ENCODE measurements at places on chromosomes 7 and 10.
A peak's percentile ranks its signal among the peaks of the same experiment; 100 is the strongest.

DNA sequence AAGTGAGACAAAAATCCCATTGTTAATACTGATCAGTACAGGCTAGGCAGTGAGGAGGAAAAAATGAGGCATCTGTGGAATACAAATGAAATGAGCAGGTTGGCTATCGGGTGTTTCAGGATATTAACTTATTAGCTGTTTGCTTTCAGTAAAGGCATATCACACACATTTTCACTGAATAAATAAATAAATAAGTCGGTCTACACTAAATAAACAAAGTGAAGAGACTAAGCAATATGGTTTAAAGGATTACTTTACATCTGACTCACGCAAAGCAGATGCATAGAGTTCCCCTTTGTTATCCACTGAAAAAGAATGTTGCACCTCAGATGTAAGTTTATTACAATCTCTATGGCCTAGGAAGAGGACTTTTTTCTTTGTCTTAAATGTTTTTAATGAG is 6.3 kb upstream of the SEMA3A start:
- no peak for DNase-seq

GRCh38 chr10:67282871-67283270 is 357.0 kb downstream of the LRRTM3 start:
- no peak for DNase-seq

DNA sequence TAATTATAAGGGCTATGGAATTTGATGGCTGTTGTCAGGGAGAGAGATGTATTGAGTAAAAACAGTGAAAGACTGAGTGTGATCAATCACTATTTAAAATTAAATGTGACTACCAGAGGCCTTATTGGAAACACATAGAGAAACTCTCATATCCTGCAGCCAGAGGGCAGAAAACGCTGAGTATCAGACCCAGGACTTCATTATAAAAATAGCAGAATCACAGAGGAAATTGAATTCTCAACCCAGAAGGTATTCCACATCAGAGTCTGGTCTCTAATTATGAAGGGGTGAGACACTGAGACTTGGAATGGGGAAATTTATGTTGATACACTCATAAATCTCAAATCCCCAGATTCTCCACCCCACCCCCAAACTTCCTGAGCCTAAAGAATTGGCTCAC is 69.5 kb upstream of the IL6 start:
- no peak for DNase-seq

DNA sequence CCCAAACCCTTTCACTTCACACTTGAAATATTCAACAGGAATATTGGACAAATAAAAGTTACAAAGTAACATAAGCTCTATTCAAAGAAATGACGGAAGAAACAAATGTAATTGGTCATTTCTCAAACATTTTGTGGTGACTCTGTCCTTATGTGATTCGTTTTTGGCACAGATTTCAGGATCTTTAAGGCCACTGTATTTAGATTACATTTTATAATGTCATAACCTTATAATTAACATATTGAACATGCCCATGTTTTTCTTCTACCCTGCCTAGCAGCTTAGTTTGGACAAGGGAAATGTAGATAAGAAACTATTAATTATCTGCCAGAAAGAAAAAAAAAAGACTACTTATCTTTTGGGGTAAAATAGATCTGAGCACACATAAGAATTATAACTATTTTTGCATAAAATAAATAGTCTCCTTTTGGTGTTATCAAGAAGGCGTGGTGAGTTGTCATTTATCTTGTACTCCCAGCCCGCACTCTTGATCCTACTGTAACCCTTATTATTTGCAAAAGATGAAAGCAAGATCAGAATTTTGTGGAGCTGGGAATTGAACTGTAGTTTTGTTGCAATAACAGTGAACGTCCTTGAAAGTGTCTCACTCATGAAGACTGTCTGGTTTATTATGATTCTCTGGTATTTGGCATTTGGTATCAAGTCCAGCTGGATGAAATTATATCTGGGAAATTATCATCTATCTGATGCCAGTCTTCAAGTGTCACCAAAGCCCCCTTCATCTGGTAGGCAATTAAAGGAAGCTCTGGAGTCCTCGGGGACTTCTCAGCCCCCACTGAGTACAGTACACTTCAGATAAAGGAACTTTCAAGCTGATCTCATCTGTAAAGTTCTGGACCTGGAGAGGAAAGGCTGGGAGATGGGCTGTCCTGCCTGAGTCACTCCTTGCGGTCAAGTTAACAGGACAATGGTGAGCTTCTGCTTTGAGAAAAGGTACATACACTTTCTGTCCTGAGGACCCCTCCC is 175.7 kb upstream of the INHBA start:
- DNase-seq = no peak

DNA sequence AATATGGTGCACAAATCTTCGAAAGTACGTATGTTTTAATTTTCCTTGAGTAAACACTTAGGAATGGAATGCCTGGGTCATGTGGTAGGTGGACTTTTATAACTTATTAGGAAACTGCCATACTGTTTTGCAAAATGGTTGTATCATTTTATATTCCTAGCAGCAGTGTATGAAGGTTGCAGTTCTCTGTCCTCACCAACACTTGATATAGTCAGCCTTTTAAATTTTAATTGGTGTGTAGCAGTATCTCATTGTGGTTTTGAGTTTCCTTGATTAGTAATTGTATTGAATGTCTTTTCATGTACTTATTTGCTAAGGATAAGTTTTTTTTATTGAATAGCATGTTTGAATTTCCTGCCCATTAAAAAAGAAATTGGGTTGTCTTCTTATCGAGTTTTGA is 926 bp upstream of the PCBD1 start:
- no peak for DNase-seq

- peak; percentile 92 for DNase-seq
Observed at GRCh38 chr10:14374745-14375445, 44.2 kb upstream of the FRMD4A start.

DNA sequence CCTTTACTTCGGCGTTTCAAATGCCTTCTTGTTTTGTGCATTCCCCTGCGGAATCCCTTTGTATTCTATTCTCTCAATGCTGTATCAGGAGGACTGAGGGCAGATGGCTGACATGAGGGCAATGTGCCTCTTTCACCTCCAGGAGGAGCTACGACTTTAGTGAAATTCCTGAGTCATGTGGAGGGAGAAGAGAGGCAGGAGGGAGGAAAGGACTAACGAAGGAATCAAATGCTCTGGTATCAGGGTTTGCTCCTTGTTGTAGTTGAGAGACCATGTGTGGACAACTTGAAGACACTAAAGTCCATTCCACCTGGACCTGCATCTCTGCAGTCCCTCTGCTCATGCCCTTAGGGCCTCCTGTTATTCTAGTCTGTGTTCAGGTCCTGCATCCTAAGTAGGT is 40.2 kb upstream of the PRSS58 start:
- peak; percentile 53 for DNase-seq

GRCh38 chr7:158957921-158958491 is 101.6 kb downstream of the DYNC2I1 start:
- no peak for DNase-seq

- no peak for DNase-seq
Observed at GRCh38 chr7:37363536-37364491, 84.8 kb downstream of the ELMO1 start.

DNA sequence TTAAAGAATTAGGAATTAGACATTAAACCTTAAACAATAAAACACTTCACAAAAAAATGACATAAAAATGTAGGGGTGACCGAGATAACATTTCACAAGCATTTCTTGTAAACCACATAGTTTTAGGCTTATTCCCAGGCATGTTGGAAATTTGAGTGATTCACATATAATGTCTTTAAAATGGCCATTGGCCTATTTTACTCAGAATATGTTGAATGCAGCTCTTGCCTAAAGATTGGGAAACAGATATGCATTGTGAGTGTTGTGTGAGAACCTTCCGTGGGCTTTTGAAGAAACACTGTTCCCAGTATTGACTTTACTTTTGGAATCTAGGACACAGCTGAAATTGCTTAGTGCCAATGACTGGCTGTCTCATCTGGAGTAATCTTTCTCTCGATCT is 79.6 kb downstream of the ARL5B start:
- DNase-seq = no peak

- DNase-seq = no peak
Observed at GRCh38 chr7:18290865-18291264, 204.7 kb upstream of the HDAC9 start.

DNA sequence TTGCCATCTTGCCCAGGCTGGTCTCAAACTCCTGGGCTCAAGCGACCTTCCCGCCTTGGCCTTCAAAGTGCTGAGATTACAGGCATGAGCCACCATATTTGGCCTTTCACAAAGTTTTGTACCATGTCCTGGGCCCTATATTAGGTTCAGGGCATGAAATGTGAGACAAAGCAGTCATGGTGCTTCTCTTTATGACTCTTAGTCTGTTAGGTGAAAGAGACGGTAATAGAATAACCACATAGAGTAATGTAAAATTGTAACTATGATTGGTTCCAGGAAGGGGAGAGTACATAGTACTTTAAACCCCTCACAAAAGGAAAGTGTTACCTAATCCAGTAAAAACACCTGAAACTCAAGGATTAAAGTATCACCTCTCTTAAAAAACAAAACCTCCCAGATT is 144.7 kb downstream of the SPAG6 start:
- DNase-seq = no peak

DNA sequence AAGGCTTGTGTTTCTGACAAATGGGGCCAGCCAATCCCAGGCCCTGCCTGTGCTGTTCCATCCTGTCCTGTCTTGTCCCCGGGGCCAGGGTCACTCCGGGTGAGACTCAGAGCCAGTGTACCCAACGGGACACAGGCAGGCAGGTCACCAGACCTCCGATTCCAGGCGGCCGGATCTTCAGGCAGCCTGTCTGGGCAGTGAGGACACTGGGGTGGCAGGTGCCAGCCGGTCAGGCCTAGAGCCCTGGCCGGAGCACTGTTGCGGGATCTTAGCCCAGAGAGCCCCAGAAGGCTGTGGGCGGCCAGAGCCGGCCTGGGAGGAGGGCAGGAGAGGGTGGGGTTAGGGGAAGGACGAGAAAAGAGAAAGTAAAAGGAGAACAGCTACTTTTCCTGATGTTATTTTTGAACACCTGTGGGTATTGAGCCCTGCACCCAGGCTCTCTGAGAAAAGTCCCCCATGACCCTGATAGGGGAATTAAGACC is 134.3 kb upstream of the TNRC18 start:
- DNase-seq = no peak

DNA sequence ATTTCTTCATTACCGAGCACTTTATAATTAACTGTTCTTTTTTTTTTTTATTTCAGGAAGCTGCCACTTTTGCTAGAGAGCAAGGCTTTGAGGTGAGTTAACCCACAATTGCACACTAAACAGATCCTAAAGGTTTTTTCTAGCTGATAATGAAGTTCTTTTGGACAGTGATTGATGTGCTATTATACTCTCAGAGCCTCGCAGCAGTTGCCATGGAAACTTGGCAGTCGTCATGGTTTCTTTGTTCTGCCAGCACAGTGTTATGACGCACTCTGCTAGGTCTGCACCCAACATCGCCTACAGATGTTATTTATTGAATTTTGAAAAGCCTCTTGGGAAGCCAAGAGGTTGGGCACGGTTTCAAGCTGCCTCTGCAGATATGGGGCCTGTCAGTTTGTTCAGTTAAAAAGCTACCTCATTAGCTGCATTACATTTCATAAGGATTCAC is 237.2 kb upstream of the KAT6B start:
- peak; percentile 98 for DNase-seq

DNA sequence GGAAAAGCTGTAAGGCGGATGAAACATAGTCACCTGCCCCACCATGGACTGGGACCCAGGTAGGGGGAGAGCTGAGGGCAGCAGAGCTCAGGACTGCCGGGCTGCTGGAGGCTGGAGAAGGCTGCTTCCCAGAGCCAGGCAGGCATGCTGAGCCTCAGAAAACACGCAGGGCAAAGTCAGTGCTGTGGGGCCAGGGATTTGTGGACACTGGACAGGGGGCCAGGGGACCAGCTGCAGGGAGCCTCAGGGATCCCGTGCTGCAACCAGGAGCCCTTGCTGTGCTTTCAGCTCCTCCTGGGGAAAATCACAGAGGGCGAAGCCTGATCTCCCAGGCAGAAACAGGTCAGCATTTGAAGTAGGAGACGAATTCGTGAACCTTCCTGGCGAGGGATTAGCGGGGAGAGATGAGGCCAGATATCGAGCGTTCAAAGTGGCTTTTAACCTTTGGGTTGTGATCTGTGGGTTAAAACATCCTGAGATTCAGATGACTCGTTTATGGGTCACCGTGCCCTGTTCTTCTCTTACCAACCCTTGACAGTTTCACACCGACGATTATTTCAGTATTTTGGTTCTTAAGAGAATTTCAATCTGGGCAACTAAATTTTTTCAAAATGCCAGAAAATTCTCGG is 85.6 kb upstream of the SHH start:
- no peak for DNase-seq

GRCh38 chr10:106027240-106027639 is 1137.3 kb downstream of the SORCS1 start:
- no peak for DNase-seq

DNA sequence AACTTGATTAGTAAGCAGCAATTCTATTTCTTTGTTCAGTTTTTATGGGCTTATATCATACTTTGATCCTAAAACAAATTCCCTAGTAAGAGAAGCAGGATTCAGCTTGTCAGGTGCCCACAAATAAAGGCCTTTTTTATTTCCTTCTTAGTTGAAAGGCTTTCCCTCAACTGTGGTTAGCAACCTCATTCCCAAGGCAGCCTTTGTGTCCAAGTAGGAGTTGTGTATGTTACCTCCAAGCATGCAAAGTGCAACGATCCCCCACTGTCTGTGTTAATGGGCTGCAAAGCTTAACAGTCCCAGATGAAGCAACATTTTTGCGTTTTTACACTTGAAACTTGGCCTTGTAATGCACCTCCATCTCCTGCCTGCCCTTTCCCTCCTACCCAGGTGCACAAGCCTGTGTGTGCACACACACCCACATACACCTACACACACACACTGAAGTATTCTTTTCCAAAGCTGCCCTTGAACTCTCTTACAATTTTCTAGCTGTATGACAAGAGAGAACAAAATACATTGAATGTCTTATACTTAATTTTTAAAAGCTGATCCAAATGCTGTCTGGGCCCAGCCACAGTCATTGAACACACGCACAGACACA is 278.2 kb downstream of the SNX13 start:
- no peak for DNase-seq

DNA sequence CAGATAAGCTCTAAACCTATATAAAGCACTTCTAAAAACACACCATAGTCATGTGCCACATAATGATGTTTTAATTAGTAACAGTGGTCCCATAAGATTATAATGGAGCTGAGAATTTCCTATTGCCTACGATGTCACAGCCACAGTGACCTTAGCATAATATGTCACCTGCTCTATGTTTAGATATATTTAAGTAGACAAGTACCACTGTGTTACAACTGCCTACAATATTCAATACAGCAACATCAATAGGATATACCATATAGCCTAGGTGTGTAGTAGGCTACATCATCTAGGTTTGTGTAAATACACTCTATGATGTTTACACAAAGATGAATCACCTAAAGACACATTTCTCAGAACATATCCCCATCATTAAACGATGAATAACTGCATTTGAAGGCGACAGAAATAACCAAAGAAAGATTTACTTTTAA is 24.5 kb downstream of the GPR22 start:
- DNase-seq = no peak

DNA sequence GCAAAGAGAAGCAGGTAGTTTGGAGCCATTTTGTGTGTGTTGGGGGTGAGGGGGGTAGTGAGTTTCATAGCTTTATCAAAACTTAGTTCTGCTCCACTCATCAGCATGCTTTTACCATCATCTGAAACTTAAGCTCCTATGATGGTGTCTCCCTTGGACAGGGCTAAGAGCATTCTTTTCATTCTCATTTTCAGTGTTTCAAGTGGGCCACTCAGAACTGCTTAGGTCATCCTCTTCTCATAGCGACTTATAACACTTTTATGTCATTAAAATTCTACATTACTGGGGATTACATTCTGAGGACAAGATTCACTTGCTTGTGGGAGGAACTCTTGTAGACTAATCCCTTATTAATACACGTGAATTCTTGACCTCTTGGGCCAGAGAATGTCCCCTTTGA is 649.4 kb downstream of the SUGCT start:
- no peak for DNase-seq

Data from A673 (cell line).